ENCODE measurements at places on chromosomes 2 and 18. TPM values are rescaled to one million over a fixed set of nuclear protein-coding genes. Genes with fewer than 3 reads are reported as not detected.

MAP3K19 gene
- not detected for total RNA-seq

- DNase-seq: no peak
- H3K4me3 ChIP-seq: no peak overlapping the region
- no peaks in the 10 kb centered on the region for H3K4me1 ChIP-seq
- no peaks in the 10 kb centered on the region for H3K36me3 ChIP-seq
Measured at GRCh38 chr2:42767899-42768705, 4.2 kb upstream of the OXER1 start.

CENPA gene
- total RNA-seq: not detected

DNA sequence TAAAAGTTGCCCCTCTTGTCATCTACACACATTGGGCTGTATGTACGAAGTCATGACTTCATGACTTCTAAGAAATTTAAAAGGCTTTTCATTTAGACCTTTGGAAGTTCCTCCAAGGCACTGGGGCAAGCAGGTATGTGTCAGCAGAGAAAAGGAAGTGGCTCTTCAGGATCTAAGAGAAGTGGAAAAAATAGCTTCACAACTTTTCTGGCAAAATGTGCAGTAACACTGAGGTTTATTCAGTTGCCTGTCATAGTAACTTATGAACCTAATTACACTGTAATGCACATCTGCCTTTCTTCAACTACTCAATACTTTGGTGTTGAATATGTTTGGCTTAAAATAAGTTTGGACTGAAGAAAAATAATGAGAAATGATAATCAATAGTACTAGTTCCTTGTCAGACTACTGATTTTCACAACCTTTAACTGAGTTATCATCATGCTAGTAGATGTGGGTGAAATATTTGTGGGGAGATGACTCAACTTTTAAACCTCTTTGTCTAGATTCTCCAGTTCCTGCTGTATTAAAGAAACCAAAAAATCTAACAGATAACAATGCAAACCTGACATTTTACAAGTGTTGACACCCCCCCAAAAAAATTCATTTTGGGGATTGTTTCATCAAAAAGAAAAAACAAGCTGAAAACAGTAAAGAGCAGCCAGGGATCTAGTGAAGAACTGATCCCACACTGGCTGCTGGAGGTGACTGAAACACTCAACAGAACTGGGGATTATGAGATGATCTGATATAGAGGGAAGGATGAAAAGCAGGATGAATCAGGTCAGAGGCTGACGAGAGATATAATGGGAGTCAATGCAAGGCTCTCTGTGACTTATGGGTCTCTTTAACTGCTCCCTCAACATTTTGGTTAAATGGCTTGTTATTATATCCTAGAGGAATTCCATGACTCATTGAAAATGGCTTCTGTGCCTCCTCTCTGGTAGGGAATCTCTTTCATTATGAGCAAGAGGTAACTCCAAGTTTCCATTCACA is 84.6 kb downstream of the COLEC12 start:
- no peaks in the 10 kb centered on the region for H3K27me3 ChIP-seq
- no peak for DNase-seq
- no peak overlapping the region for H3K27ac ChIP-seq

- no peaks in the 10 kb centered on the region for H3K4me1 ChIP-seq
- no peaks in the 10 kb centered on the region for H3K36me3 ChIP-seq
- H3K4me3 ChIP-seq: no peak overlapping the region
- DNase-seq: no peak
- H3K27me3 ChIP-seq: no peaks in the 10 kb centered on the region
Measured at GRCh38 chr18:38019292-38019691, 453.7 kb upstream of the CELF4 start.

POTEC gene
- not detected for total RNA-seq

- H3K4me3 ChIP-seq: no peak overlapping the region
- no peaks in the 10 kb centered on the region for H3K4me1 ChIP-seq
- no peaks in the 10 kb centered on the region for H3K27me3 ChIP-seq
- no peaks in the 10 kb centered on the region for H3K36me3 ChIP-seq
- no peak overlapping the region for H3K27ac ChIP-seq
Measured at GRCh38 chr18:60022671-60023276, 123.0 kb downstream of the PMAIP1 start.

RRM2 gene
- total RNA-seq: not detected

CCDC85A gene
- 8.2 TPM for total RNA-seq
